Activated CD4-positive, alpha-beta T cell treated with anti-CD3 and anti-CD28 coated beads for 1 hour (primary cell): ENCODE measurements at places on chromosomes 2 and 18.

DNA sequence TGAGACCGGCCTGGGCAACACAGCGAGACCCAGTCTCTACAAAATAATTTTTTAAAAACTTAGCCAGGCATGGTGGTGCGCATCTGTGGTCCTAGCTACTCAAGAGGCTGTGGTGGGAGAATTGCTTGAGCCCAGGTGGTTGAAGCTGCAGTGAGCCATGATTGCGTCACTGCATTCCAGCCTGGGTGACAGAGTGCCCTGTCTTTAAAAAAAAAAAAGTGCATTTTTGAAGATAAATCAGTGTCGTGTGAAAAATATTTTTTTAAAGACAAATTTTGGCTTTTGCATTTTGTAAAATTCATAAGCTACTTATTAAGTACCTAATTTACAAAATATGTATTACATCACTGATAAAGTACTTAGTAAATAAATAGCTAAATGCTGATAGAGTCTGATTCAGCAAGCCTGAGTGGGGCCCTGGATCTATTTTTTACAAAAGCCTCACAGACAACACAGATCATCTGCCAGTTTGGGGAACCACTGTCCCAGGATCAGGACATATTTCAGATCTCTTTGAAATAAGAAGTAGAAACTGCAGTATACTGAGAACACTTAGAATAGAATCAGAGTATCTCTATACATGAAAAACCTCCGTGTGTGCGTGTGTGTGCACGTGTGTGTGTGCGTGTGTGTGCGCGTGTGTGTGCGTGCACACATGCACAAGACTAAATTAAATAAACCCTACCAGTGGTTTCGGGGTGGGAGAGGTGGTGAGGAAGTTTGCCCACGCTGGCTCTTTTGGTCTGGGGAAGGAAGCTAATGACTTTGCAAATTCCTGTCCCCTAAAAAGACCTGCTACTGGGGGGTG is 61.6 kb downstream of the AAK1 start:
- no peak for DNase-seq

DNA sequence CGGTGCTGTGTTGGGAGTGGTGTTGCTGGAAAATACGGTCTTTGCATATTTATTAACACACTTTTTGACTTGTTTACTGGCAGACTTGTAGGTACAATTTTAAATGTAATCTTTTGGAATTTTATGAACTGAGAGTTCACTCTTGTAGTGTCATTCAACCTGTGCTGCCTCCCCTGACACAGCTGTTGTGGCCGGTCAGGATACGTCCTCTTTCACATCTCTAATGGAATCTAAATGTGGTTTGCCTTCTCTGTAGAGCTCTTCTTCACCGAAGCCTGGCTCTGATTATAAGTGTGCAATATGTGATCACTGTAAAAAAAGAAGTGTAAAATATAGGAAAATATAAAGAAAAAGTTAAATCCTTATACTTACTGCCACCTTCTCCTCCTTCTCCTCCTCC is 94.7 kb downstream of the MAP4K4 start:
- no peak for DNase-seq

DNA sequence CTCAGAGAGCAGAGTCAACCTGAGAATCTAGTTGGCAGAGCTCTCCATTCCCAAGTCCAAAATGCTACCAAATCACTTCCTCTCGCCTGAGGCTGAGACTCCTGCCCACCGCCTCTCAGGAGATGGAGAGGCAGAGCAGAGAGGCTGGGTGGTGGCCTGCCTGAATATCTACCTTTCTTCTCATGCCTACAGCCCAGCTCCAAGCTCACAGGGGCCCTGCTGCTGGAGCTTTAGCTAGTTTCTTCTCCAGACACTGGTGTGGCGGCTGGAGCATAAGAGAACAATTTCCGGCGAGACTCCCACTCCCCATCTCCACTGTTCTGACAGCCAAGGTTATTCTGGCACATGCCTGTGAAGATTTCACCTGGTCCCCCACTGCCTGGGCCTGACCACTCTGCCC is 8.1 kb upstream of the CYP26B1 start:
- no peak for DNase-seq

DNA sequence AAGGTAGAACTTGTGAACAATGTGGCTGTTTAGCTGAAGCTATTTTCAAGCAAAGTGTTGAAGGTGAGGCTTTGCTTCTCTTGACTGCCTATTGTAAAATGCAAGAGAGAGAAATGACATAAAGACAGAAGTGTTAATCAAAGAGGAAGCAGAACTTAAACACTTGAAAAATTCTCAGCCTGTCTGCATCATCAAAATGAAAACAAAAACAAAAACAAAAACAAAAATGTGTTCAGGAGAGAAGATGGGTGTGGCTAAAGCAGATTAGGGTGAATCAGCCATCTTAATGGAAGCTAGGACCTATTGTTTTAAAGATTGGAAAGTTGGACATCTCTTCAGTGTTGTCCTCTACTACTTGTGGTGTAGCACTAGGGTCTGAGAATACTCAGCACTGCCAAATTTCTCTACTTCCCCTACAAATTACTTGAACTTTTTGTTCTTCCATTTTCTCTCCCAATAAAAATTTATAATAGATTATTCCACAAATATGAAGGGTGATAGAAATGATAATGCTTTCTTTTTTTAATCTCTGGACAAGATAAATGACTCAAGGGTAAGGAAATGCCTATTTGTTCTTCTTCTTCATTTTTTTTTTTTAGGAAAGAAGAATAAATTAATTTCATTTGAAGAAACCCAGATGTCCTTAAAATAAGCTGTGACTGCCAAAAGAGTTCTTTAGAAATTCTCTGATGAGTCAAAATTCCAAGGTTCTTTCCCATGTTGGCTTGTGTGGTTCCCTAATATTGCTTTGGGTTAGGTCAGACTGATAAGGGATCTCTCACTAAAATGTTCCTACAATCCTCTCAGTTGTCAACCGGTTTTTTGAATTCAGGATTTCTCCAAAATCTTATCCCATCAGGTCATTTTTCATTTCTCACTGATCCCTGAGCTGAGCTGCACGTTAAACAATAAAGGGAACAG is 571.2 kb upstream of the ZEB2 start:
- no peak for DNase-seq

- DNase-seq, result no peak
These were observed 152.6 kb upstream of the CYP26B1 start for GRCh38 chr2:72300147-72300684.

GRCh38 chr2:27369471-27370025 is 590 bp downstream of the EIF2B4 start:
- DNase-seq, result no peak

DNA sequence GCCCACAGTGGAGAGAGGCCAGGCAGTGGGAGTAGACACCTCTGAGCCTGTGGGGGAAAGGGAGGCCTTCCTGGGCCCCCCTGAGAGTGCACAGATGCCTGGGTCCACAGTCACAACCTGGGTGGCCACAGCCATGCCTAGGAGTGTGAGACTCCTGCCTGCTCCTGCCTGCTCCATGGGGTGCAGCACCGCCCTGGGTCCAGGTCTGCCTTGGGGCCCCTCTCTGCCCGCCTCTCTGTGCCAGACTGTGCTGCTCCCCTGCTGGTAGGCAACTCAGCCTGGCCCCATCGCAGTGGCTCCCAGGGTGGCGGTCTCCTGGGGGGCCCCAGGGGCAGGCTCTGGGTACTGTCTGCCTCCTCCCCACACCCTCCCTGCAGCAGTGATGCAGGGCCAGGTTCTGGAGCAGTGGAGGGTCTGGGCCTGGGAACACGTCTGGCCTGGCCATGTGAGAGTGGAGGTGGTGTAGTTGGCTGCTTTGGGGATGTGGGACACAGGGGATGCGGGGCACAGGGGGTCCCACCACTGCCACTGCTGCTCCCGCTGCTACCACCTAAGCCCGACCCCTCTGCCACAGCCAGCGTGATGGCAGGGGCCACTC is 60.1 kb upstream of the DLX2 start:
- no peak for DNase-seq

- DNase-seq, result no peak
These were observed 4.7 kb downstream of the HTRA2 start for GRCh38 chr2:74534411-74534810.

GRCh38 chr2:174158003-174158402 is 90.3 kb downstream of the OLA1 start:
- no peak for DNase-seq

GRCh38 chr2:219877728-219878127 is 250.3 kb downstream of the SLC4A3 start:
- no peak for DNase-seq

- no peak for DNase-seq
These were observed 167.6 kb upstream of the ACAA2 start for GRCh38 chr18:49980896-49981295.
